ENCODE measurements at places on chromosomes 5 and 9.

- peak; percentile 3 for DNase-seq
Measured at GRCh38 chr9:116572095-116572748, 114.9 kb upstream of the TRIM32 start.

GRCh38 chr5:58300346-58300895 is 159.5 kb downstream of the PLK2 start:
- no peak for DNase-seq

DNA sequence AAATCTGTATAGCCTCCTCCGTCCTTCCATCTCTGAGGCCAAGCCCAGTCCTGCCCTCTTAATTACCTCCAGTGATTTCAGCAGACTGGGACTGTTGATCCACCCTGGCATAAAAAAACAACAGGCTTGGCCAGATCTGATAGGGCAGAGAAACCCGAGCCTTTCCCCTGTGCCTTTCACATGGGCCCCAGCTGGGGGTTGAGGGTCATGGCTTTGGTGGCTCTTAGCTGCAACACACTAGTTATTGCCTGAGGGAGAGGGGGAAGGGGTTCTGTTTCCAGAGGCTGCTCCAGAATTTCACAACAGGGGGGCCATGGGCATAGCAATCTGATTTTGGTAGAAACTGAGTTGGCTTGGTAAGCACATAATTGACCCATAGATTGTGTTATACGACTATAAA is 21.2 kb upstream of the PANK3 start:
- no peak for DNase-seq

DNA sequence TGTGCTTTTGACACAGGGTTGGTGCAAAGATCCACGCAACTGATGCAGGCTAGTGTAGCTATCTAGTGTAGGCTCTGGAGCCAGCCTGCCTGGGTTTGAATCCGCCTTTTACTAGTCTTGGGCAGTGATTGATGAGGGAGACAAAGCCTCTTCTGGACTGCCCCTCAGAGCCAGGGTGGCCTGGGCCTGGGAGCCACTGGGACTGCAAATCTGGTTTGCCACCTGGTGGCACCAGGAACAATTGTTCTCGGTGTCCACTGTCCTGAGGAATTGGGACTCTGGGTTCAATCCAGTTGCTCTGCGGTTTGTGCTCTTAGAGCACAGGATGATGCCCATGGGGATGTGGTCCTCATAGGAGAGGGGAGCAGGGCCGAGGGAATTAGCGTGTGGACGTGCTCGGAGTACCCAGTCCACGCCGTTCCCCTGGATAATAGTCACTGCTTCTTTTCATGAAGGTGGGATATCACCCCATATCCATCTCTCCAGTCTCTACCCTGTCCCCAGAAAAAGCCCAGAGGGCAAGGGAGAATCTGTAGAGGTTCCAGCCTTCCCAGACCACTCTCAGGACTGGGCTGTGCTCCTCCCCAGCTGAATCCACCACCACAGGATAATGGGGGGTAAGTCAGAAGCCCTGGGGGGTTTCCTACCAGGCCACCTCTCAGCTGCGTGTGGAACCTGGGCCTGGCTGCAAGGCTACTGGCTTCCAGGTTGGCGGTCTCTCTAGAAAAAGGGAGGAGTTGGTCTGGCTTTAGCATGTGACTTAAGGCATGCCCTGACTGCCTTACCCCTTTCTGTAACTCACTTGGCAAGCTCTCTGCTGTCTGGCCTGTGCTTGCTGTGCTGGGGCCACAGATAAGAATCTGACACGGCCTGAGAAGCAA is 1.9 kb downstream of the B4GALT7 start:
- DNase-seq: no peak

DNA sequence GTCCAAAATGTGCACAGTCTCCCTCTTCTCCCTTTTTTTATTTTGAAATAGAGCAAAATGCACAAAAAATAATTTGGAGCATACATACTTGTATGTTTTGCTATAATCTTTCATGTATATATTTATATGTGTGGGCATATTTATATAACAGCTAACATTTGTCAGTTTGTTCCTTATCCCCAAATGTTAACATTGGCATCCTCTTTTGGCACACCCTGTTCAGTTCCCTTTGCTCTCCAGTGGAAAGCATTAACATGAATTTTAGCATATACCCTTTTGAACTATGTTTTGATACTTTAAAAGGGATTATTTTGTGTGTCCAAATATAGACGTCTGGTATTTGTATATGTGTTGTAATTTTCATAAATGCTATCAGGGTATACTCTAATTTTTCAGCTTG is 306.2 kb downstream of the ARHGAP26 start:
- DNase-seq: no peak

GRCh38 chr9:133792721-133793470 is 54.7 kb upstream of the SARDH start:
- DNase-seq: no peak

DNA sequence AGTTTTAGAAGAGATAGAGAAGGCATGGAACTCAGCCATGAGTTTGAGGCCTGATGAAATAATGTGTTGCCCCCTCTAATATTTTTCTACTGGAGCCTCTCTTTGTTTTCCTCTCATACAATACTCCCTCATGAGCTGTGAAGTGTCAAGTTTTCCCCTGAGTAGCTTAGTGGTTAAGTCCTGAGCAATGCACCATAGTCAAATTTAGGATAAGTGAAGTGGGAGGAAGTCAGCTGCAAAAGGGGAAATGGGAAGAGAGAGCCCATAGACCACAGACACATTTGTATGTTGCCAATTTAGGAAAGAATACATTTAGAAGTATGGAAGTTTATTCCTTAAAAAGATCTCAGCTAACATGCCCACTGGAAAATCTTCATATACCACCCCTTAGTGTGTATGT is 171.5 kb upstream of the NREP start:
- no peak for DNase-seq

DNA sequence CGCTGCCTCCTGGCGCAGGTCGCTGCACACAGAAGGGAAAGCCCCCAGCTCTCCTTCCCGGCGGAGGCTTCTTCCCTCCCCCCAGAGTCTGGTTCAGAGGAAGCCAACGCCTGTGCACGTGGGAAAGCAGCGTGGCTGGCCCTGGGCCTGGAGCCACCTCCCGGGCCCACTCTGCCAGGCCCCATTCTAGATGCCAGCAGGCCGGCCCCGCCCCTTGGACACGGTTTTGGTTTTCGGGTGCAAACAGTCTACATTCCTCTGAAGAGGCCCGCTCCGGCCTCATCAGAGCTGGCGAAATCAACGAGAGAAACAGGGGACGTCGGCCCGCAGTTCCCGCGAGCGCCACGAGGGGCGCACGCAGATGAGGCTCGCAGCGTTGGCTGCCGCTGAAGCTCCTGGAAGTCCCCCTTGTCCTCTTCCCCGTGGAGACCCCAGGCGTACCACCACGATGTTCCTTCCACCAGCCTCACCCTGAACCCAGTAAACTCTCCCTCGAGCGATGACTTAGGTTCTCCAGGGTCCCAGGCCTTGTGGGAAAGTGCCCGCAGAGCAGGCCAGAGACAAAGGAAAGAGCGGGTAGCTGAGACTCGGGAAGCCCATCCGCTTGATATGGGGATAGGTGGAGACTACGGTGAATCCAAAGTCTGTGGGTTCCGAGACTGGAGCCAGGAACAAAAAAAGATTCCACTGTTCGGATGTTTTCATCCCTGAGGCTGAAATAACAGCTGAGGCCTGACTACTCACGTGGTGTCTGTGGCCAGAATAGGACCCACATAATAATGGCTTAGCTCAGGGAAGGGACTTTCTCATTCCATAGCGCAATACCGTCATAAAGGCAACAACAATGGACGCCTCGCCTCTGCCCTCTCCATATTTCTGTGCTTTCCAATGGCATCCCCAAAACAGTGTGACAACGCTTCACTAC is 64.2 kb downstream of the KLF4 start:
- no peak for DNase-seq

DNA sequence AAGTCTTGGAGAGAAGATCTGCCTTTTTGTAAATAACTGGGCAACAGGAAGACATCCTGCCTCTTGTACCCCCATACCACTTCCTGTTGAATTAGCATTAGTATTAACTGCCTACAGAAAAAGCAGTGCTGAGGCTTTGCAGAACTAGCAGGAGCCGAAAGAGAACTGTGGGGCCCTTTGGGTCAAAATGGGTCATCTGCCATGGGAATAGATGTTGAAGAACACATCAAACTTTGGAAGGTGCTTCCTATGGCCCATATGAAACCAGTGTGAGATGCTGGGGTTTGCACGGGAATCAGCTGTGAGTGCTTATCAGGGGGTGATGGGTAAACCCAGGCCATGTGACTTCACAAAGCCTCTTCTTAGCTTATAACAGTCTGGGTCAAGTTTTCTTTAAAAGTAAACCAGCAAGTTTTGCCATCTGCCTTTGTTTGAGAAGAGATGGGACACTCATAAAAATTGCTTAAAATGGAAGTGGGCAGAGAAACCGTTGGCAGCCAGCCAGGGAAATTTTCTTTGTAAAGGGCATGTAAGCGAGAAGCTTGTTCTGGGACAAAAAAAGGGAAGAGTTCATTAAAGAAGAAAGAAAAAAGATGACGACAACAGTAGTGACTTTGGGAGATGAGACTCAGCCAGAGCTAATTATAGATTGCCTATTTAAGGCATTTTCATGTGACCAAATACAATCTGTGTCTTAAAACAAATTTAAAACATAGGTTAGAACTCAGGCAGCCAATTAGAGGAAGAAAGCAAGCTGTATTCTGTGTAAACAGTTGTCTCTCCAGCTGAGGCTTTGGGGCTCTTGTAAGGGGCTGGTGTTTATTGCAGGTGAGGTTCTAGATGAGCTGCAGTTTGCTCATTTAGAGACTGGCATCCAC is 4.4 kb downstream of the SLC25A25 start:
- peak; percentile 49 for DNase-seq

DNA sequence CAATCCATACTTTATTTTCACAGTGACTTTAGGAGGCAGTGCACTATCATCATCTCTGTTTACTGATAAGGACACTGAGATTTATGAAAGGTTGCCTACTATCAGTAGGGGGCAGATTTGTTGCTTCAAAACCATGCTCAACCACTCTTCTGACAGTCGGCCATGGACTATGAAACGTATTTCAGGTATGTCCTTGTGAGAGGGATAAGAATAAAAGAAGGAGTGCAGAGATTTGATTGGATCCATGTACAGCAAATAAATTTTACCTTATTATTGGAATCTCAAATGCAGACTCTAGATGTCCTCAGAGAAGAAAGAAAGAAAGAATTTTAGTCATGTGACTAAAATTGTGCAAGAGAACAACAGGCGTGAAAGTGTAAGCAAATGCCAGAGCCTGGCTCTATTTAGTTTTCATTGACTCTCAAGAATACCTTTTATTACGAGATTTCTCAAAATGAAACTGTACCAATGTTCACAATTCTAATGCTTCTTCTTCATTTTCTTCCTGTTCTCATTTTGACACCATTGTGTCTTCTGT is 296.6 kb upstream of the RASA1 start:
- DNase-seq: no peak
